Sigmoid colon (tissue), 7 donors: ENCODE measurements at places on chromosomes 12 and 14. TPM values are rescaled to one million over a fixed set of nuclear protein-coding genes. Genes with fewer than 3 reads are reported as not detected.

DNA sequence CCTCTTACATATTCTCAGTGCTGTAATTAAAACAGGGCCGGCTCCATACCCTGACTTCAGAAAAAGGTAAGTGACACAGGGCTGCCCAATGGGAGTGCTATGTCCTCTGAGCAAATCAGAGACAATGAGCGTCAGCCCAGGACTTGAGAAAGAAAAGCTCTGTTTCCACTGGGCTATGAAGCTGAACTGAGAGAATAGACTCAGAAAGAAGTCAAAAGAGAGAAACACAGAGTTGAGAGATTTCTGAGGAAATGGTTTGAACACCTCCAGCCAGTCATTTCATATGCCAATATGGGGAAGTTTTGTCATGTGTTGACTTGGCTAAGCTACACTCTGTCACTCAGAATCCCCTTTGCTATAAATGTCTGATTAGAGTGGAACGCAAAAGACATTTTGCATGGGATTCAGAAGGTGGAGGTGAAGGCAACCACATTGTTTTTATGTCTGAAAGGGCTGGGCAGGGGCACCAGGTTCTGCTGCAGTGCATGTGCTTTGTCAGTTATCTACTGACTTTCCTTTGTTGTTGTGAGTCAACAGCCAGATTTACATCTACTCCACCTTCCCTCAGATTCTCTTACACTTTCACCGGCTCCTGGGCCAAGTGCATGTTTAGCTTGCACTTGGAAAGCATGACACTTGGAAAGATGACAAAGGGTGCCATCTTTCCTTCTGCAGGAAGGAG lies 313.3 kb downstream of the DUSP6 start:
- H3K36me3 ChIP-seq, result no peaks in the 10 kb centered on the region
- no peak overlapping the region for H3K4me3 ChIP-seq
- no peaks in the 10 kb centered on the region for H3K4me1 ChIP-seq
- H3K27me3 ChIP-seq, result no peaks in the 10 kb centered on the region
- no peak overlapping the region for H3K27ac ChIP-seq

DNA sequence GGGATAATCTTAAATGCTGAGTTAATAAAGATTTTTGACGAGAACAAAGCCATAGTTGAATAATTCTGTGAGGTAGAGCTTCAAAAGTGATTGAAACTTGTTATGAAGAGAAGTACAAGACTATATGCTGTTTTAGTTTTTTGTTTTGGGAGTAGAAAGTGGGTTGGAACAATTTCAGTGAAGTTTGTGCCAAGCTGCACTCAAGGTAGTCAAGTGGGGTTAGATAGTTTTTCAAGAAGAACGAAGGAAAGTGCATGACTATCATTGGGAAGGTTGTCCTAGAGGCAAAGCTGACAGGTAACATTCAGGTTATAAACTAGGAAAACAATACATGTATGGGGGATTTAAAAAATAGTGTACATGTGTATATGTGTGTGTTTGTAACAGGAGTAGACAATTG lies 16.2 kb downstream of the FUT8 start:
- H3K4me3 ChIP-seq, result no peak overlapping the region
- H3K4me1 ChIP-seq, result no peaks in the 10 kb centered on the region
- no peaks in the 10 kb centered on the region for H3K27me3 ChIP-seq

Gene SDS
- not detected for total RNA-seq

Gene DIO2
- total RNA-seq, result 0.16 TPM
